ENCODE measurements at places on chromosomes 12 and 14. TPM values are rescaled to one million over a fixed set of nuclear protein-coding genes. Genes with fewer than 3 reads are reported as not detected.

CEP128 gene
- total RNA-seq, result 9.3 TPM

CCDC196 gene
- total RNA-seq, result not detected

CRACR2A gene
- 3.6 TPM for total RNA-seq

B4GALNT1 gene
- total RNA-seq, result 2.9 TPM

RPS6KL1 gene
- total RNA-seq, result 0.78 TPM

KIF5A gene
- total RNA-seq, result under 0.01 TPM

ART4 gene
- total RNA-seq, result 0.11 TPM

ZNF605 gene
- total RNA-seq, result 22.5 TPM

DDX24 gene
- 172 TPM for total RNA-seq

CFAP54 gene
- 4.0 TPM for total RNA-seq

AEBP2 gene
- total RNA-seq, result 26.2 TPM
